ENCODE measurements at places on chromosomes 2 and 18. TPM values are rescaled to one million over a fixed set of nuclear protein-coding genes. Genes with fewer than 3 reads are reported as not detected.
A peak's percentile ranks its signal among the peaks of the same experiment; 100 is the strongest.

- H3K27ac ChIP-seq, result peak overlapping the region; percentile 86
- no peak for DNase-seq
- H3K36me3 ChIP-seq, result peaks cover 4% of the 10 kb centered on the region
- H3K27me3 ChIP-seq, result no peaks in the 10 kb centered on the region
- H3K4me3 ChIP-seq, result peak overlapping the region; percentile 87
Observed at GRCh38 chr2:190649798-190650390, 1.0 kb downstream of the NAB1 start.

GRCh38 chr18:5414546-5414945 is 119.0 kb upstream of the ZBTB14 start:
- no peaks in the 10 kb centered on the region for H3K36me3 ChIP-seq
- no peak overlapping the region for H3K4me3 ChIP-seq
- no peak for DNase-seq
- no peaks in the 10 kb centered on the region for H3K4me1 ChIP-seq
- H3K27ac ChIP-seq, result no peak overlapping the region

- no peak for DNase-seq
- H3K4me3 ChIP-seq, result no peak overlapping the region
- no peaks in the 10 kb centered on the region for H3K36me3 ChIP-seq
- no peaks in the 10 kb centered on the region for H3K4me1 ChIP-seq
Observed at GRCh38 chr2:111990856-111991255, 64.2 kb upstream of the TMEM87B start.

DNA sequence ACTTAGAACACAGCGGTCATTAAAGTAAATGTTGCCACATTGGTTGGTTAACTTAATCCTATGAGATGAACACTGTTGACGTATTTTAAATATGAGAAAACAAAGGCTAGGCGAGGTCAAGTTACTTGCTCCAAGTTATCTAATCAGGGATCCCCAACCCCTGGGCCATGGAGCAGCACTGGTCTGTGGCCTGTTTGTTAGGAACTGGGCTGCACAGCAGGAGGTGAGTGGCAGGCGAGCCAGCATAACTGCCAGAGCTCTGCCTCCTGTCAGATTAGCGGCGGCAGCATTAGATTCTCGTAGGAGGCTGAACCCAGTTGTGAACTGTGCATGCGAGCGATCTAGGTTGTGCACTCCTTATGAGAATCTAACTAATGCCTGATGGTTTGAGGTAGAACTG is 878.9 kb downstream of the CPS1 start:
- DNase-seq, result no peak
- no peak overlapping the region for H3K27ac ChIP-seq
- H3K27me3 ChIP-seq, result no peaks in the 10 kb centered on the region
- H3K4me3 ChIP-seq, result no peak overlapping the region
- H3K36me3 ChIP-seq, result no peaks in the 10 kb centered on the region
- H3K4me1 ChIP-seq, result no peaks in the 10 kb centered on the region

The UGT1A6 gene
- not detected for total RNA-seq

GRCh38 chr2:126950504-126950903 is 51.8 kb downstream of the TEX51 start:
- H3K27me3 ChIP-seq, result peaks cover 12% of the 10 kb centered on the region
- H3K4me3 ChIP-seq, result no peak overlapping the region
- no peak overlapping the region for H3K27ac ChIP-seq
- H3K36me3 ChIP-seq, result no peaks in the 10 kb centered on the region
- no peaks in the 10 kb centered on the region for H3K4me1 ChIP-seq
